ENCODE measurements at places on chromosomes 16 and 17.

- DNase-seq: no peak
Measured at GRCh38 chr16:58154345-58154744, 25.2 kb upstream of the CFAP20 start.

DNA sequence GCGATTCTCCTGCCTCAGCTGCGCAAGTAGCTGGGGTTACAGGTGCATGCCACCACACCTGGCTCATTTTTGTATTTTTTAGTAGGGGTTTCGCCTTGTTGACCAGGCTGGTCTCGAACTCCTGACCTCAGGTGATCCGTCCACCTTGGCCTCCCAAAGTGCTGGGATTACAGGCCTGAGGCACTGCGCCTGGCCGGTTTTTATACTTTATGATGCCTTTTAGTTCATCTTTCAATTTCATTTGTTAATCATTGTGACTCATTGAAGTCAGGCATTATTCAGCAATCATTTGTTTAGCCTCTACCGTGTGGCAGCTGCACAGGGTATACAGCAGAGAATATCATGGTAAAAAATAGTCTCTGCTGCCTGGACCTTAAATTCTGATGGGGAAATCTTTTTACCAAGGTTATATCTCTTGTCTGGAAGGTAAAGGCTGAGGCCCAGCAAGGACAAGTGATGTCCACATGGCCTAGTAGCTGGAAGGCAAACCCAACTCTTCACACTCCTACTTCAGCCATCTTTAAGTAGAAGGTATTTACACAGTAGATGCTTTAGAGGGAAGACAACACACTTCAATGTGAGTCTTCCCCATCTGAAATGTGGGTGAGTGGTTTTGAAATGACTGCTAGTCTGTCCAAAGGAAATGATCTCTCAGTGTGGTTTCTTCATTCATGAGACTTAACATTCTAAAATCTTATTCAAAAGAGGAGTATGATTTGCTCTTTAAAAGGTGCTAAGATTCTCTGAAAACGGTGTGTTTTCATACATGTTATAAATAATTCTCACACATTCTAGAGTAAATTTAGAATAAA is 2.4 kb downstream of the PRPSAP2 start:
- no peak for DNase-seq

DNA sequence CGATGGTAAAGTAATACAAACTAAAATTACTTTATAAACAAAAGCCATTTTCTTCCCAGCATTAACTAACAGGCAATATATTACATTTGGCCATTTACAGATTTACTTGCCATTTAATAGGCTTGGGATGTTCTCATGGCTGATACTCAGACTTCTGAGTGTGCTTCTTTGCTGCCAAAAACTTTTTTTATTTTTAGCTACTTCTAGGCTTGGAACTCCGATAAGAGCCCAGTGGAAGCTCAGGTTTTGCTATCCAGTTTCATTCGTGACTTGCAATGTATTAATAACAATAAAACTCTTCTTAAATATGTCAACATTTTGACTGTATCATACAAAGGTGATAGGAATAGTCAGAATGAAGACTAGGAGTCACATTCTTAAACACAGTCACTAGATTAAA is 152.3 kb downstream of the ITFG1 start:
- no peak for DNase-seq

DNA sequence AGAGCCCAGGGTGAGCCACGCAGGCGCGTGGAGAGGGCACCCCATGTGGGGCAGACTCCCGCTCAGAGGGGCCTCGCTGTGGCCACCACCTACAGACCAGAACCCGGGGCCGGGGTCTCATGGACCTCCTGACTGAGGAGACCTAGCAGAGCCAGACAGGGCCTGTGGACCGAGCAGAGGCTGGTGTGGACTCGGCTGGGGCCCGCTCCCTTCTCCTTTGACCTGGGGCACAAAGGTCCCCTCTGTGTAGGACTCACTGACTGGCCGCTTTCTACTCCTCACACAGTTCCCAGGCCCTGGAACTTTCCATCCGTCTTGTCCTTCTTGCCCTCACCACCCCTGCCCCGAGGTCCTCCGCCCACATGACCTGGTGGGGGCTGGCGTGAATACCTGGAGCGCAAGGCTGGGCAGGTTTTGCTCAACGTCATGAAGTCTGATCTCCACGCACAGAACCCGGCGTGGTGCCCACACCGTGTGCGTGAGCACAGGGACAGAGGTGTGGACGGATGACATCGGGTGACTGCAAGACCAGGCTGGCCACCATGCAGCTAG is 44.7 kb upstream of the ACSF3 start:
- no peak for DNase-seq

- DNase-seq: no peak
Measured at GRCh38 chr16:88867581-88868246, 1.3 kb upstream of the PABPN1L start.

DNA sequence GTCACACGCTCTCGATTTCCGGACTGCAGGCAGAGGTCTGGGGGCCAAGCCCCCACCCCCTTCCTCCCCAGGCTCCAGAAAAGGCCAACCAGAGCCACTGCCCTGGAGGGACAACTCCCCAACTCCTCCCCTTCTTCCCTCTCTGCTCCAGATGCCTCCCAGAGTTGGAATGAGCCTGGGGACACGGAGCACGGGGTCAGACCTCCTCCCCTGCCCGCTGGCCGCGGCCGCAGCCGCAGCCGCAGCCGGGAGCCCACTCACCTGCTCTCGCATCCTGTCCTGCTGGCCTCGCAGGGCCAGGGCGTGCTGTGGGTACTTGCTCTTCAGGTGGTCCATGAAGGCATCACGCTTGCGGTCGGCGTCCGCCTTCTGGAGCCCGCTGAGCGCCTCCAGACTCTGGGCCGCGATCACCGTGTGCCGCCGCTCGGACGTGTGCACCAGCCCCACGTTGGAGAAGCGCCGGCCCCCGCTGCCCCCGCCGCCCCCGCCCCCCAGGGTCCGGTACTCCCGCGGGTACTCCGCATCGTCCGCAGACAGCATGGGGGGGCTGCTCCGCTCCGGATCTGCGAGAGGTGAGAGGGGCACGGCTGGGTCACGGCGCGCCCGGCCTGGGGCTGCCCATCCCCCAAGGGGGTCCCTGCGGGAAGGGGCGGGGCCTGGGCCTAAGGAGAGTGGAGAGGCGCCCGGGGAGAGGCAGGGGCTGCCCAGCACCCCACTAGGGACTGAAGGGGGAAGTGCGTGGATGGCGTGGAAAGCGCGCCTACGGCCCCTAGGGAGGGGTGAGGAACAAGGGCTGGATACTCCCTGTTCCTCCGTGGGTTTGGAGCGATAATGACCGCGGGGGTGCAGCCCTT is 27.3 kb downstream of the SRCIN1 start:
- DNase-seq: no peak

DNA sequence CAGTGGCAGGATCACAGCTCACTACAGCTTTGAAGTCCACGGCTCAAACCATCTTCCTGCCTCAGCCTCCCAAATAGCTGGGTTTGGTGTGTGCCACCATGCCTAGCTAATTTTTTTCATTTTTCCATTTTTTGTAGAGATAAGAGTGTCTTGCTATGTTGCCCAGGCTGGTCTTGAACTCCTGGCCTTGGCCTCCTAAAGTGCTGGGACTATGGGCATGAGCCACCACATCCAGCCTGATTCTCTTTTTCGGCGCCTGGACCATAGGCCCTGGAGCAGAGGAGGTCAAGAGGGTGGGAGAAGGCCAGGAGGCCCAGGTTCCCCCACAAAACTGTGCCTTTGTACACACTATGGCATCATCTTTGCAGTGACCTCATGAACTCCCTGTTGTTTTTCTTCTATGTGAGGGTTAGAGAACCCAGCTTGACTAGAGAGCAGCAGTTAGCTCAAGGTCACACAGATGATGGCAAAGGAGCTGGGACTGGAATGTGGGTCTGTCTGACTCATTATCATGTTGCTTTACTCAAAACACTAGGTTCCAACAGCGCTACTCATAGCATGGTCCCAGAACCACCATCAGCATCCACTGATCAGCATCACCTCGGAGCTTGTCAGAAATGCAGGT is 16.3 kb downstream of the SCN4A start:
- no peak for DNase-seq

GRCh38 chr17:31786796-31787481 is 72.1 kb downstream of the COPRS start:
- no peak for DNase-seq

DNA sequence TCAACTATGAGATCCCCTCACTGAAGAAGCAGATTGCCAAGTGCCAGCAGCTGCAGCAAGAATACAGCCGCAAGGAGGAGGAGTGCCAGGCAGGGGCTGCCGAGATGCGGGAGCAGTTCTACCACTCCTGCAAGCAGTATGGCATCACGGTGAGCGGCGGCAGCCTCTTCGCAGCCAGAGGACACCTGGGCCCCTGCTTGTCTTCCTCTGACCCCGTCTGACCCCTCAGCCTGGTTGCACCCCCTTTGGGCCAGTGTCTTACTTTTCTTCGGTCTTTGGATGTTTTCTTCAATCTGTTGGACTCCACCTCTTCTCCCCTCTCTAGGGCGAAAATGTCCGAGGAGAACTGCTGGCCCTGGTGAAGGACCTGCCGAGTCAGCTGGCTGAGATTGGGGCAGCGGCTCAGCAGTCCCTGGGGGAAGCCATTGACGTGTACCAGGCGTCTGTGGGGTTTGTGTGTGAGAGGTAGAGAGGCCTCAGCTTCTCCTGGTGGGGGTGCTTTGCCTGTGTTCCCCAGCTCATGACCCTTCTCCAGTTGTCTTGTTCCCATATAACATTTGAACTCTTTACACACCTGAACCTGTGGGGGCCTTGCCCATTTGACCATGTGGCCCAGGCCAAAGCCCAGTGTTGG is 4.4 kb downstream of the CDK5RAP3 start:
- DNase-seq: no peak

- no peak for DNase-seq
Measured at GRCh38 chr17:78652913-78653312, 75.7 kb upstream of the DNAH17 start.

DNA sequence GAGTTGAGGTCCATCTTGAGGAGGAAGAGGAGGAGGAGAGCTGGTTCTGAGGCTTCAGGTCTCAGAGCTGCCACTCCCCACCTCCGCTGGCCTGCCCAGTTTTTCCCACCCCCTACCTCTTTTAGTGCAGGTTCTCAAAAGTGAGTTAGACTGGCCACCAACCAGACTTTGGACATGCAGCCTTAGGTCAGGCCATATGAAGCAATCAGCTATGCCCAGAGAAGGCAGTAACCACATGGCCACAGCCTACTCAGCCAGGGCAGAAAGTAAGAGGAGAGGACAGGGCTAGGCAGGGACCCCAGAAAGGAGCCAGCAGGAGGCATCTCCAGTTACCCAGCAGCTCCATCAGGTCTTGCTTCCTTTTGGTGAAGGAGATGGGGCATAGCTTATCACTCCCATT is 9.0 kb downstream of the MYO15A start:
- DNase-seq: no peak

- DNase-seq: peak; percentile 25
Measured at GRCh38 chr16:48158296-48158695, 2.5 kb upstream of the ABCC12 start.

GRCh38 chr17:77422748-77423113 is 282.0 kb downstream of the SEC14L1 start:
- DNase-seq: no peak

DNA sequence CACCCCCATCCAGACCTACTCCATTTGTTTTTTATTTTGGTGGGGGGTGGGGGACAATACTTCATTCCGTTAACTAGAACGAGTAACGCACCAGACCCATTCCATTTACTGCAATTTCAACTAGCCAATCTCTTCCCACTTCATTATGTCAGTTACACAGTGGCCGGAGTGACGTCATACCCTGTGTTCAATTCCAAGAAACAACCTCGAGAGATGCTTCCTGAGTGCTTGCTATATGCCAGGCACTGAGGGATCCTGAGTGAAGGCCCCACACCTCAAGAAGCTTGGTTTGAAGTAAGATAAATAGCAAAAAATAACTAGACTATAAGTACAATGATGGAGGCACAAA is 9.1 kb upstream of the SIAH1 start:
- no peak for DNase-seq

- no peak for DNase-seq
Measured at GRCh38 chr17:17749921-17750320, 68.7 kb downstream of the RAI1 start.

GRCh38 chr17:50944054-50944901 is 78.1 kb upstream of the TOB1 start:
- DNase-seq: peak; percentile 64

DNA sequence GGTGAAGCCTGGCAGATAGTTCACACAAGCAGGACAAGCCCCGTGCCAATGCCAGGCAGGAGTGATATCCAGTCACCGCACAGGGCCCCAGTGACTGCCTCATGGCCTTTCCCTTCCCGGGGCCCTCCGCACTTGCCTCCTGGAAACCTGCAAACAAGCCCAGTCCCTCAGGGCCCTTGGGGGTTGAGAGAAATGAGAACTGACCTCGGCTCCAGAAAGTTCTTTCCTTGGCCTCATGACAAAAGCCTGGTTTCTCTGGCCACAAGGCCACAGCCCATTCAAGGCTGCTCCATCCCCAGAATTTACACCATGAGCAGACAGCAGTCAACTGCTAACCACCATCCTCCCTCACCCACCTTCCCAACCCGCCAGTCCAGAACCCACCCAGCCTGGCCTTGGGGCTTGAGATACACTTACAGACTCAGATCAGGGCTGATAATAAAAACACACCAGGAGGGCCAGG is 77.6 kb downstream of the CCDC182 start:
- no peak for DNase-seq

- no peak for DNase-seq
Measured at GRCh38 chr17:70569128-70569527, 399.8 kb downstream of the KCNJ2 start.

DNA sequence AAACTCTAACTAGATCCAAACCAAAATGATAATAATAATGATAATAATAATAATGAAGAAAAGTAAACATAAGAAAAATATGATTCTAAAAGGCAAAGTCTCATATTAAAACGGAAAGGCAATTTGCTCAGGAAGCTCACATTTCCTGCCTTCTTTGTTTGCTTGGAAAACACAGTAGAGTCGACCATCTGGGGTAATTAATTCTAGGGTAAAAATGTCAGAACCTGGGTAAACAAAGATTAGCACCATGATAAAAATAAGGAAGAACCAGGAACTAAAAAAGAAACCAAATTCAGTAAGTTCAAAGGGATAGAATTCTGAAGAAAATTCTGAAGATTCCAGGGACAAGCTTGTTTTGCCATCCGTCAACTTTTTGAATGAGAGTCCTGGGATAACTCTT is 16.2 kb downstream of the KRABD2 start:
- no peak for DNase-seq
